DMS 273 treated with DMSO at 0.1 percent for 48 hours (cell line): ENCODE measurements at places on chromosomes 2 and 18.

DNA sequence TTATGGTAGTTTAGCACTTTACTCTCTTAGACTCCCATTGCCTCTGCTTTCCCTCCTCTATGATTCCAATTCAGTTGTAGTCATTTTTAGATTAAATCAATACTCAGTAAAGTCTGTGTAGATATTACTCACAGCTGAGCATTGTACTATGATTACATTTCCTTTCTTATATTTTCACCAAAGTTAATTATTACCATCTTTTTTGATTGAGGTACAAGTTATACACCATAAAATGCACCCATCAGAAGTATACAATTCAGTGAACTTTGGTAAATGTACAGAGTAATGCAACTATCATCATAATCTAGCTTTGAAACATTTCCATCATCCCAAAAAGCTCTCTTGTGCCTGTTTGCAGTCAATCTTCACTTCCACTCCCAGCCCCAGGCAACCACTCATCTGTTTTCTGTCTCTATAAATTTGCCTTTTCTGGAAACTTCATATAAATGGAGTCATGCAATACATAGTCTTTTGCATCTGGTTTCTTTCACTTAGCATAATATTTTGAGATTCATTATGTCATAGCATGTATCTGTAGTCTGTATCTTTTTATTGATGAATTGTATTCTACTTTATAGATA is 30.2 kb upstream of the ETAA1 start:
- DNase-seq: no peak

- DNase-seq: no peak
These were observed 53.6 kb upstream of the SLC14A1 start for GRCh38 chr18:45670281-45670962.

- DNase-seq: no peak
These were observed 304.4 kb downstream of the CCDC178 start for GRCh38 chr18:33135951-33136660.

GRCh38 chr18:73879766-73880165 is 267.9 kb downstream of the FBXO15 start:
- no peak for DNase-seq

GRCh38 chr18:63763831-63764600 is 11.2 kb upstream of the SERPINB7 start:
- no peak for DNase-seq

GRCh38 chr2:121376535-121377250 is 91.7 kb upstream of the TFCP2L1 start:
- no peak for DNase-seq

GRCh38 chr2:9076210-9076609 is 72.7 kb upstream of the MBOAT2 start:
- DNase-seq: no peak

GRCh38 chr2:46951290-46952064 is 35.9 kb upstream of the MCFD2 start:
- no peak for DNase-seq

GRCh38 chr2:173193925-173194324 is 118.3 kb downstream of the MAP3K20 start:
- no peak for DNase-seq

DNA sequence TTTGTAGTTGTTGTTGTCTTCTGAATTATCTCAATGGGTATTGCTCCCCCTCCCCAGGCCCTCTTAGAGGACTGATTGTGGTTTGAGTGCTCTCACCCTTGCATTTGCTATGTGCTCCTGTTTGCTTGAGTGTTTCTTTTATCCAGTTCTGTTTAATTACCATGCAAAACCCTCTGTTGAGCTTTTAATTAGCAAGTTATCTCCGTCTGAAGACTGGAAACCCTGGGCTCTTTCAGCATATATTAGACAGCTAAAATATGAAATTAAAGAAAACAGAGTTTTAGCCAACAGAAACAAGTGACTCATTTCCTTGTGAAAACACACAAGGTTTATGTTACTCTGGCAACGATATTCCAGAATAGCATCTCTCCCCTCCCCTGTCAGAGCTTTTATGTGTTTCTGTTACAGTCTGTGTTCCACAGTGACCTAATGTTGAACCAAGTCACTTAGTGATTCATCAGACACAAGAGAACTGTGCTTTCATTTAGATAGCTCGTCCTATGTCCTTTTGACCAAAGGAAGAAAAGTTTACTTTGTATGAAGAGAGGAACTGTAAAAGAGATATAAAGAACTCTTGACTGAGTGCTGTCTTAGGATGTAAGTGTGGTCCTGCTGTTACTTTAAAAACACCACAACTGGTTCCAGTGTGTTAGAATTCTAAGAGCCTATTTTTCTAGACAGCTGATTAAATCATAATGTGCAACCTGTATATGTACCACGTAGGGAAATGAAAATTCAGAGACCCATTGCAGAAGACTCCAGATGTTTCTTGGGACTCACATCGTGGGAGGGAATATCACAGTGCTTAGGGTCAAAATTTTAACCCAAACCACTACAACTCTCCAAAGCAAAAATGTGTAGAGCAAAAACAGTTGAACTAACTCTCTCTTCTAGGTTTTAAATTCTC is 172.8 kb upstream of the RBMS1 start:
- DNase-seq: no peak

DNA sequence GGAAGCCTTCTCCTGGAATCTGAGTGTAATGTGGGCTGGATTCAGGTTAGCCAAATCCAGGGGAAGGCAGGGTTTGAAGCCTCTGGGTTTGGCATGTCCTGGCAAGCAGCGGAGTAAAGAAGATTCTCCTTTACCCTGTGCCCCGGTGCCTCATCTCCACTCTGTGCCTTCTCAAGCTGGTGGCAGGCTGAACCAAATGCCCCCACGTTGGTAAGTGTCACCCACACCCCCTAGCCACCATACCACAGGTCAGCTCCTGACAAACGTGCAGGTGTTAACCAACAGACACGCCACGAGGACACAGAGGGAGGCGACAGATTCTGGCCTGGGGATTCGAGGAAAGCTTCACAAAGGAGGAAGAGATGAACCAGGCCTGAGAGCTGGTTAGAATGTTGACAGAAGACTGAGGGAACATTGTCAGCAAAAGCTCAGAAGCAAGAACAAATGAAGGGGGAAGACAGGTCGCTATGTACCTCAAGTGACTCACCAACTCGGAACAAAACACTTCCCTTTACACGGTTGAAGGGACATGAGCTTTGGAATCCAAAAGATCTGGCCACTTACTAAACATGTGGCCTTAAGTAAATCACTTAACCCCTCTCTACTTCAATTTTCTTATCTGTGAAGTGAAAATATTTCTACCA is 85.2 kb upstream of the LCLAT1 start:
- DNase-seq: no peak

- no peak for DNase-seq
These were observed 26.5 kb downstream of the AQP12B start for GRCh38 chr2:240655931-240656886.

DNA sequence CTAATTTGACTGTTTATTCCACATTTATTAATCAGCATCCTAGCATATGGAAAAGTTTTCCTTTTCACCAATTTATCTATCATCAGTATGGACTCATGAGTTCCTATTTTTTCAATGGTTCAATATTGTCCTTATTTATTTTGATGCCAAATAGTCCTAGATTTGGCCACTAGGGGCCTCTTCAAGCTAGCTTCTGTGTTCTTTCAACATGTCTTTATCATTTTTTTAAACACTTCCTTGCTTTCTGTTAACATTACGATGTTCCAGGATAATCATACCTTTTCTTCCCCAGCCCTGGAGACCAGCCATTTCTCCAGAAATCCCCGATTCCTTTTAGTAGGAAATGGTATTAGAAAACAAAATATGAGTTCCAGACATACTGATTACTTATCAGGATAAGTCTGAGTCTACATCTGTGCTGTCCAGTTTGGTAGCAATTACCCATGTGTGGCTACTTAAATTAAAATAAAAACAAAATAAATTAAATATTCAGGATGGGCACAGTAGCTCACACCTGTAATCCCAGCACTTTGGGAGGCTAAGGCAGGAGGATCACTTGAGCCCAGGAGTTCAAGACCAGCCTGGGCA is 70.6 kb downstream of the RPE start:
- DNase-seq: peak; percentile 13

- no peak for DNase-seq
These were observed 76.9 kb downstream of the AAK1 start for GRCh38 chr2:69566669-69567068.

DNA sequence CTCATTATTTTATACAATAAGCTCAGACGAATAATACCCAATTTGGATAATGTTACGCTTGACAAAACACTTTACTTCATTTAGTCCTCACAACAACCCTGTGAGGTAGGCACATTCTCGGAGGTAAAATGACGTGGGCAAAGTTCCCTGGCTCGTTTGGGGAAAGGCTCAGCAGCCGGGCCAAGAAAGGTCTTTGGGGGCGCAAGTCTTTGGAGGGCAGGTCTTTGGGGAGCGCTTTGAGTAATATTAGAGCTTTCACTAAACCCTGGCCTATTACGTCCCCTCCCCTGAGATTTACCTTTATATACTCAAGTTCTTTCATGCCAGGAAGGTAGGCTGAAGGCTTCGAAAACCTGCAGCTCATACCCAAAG is 427 bp downstream of the RBKS start:
- DNase-seq: peak; percentile 35

DNA sequence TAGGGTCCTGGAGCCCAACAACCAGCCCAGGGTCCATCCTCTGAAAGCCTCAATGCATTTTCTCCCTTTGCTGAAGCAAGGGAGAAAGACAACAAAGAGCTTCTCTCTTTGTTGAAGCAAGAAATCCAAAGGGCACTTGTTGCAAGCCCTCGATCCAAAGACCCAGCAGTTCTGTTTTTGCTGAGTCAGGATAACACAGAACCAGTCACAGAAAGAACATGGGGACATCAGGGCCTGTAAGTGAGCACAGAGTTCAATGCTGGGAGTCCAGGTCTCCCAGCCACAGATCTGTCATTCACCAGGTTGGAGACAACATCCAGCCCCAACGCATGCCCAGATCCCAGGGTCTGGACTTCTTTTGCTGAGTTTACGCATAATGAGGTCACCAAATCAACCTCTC is 315.8 kb upstream of the KLHL29 start:
- no peak for DNase-seq

GRCh38 chr2:130832296-130832940 is 4.3 kb upstream of the ARHGEF4 start:
- peak; percentile 32 for DNase-seq

DNA sequence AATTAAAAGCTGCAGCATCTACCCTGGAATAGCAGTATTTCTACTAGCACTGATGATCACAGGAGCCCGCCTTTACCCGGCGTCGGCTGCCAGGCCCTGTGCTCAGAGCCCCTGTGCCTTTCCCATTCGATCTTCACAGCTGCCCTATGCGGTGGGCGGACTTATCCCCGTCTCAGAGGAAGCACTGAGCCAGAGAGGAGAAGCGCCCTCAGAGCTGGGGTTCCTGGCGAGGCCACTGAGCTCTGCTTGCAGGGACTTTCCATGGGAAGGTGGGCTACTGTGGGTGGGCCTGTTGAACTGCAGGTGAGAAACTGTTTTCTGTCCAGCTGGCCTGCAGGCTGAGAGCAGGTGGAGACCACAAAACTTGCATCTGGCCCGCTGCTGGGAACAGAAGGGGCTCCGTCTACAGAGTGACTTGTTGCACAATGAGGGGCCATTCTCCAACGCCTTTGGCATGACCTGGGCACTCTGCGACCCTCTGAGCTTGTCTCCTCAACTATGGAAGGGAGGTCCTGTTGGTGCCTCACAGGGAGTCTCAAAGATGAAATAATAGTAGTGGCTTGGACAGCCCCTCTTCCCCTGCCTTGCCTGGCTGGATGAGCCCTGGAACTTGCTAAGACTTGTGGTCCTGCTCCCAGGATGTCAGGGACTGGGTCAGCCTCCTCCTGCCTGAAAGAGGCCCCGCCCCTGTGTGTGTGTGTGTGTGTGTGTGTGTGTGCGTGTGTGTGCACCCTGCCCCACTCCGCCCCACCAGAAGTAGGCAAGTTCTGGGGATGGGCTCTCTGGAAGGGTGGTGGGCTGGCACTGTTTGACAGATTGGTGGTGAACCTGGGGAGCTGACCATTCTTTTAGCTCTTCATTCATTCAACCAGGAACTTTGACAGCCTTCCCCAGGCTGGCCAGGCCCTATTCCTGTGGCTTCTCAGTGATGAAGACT is 32.7 kb downstream of the GLI2 start:
- no peak for DNase-seq

GRCh38 chr2:23711979-23712755 is 214.8 kb downstream of the ATAD2B start:
- DNase-seq: no peak

GRCh38 chr2:235638541-235639427 is 144.9 kb downstream of the AGAP1 start:
- DNase-seq: no peak

- no peak for DNase-seq
These were observed 814.4 kb downstream of the NR4A2 start for GRCh38 chr2:155518094-155518493.

GRCh38 chr2:10059552-10060335 is 16.4 kb downstream of the KLF11 start:
- DNase-seq: no peak

DNA sequence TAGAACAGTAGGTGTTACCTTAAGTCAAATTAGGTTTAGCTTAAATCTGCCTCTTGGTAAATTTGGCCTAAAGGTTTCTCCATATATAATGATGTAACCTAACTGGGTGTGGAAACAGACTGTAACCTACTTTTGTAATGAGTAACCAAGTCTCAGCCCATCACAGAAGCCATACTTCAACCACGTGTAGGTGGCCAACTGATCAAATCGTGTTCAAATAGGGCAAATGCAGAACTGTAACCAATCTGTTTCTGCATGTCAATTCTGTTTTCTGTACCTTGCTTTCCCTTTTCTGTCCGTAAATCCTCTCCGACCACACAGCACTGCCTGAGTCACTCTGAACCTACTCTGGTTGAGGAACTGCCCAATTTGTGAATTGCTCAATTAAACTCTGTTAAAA is 34.0 kb upstream of the PLA2R1 start:
- no peak for DNase-seq

- DNase-seq: no peak
These were observed 629.7 kb downstream of the CCDC85A start for GRCh38 chr2:56813490-56813889.

DNA sequence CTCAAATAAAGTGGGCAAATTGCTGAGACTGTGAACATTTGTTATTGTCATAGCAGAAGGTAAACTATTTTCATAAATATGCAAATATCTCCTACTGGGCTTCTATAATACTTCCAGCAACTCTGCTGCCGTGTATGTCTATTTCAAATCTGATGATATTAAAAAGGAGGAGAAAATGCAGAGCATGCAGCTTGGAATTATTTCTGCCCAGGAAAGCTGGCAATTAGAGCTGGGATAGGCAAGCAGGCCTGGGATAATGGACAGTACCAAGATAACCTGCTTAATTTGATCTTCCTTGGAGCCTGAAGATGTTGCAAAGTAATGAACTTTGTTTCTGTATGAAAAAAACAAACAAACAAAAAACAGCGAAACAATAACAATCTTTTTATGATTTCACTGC is 72.8 kb downstream of the HNMT start:
- no peak for DNase-seq

- DNase-seq: no peak
These were observed 19.1 kb downstream of the TRAK2 start for GRCh38 chr2:201432038-201432620.

GRCh38 chr2:160207804-160208654 is 8.0 kb upstream of the ITGB6 start:
- DNase-seq: no peak

DNA sequence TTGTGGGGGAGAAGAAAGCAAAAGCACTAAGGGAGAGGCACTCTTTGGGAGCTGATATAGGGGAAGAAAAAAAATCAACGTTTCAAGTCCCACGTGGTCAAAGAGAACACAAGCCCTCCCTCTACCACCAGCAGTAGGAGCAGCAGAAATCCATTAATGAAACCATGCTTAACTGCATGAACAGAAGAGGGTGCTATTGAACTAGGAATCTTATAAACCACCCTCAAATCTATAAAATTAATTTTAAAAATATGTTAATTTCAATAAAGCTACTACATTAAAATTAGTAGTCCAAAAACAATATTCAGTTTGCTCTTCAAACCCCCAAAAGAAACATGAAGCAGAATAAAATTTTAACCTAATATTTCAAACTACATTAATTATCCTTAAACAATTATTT is 147.8 kb downstream of the TMEM18 start:
- no peak for DNase-seq
